ENCODE measurements at places on chromosomes 1 and 21. TPM values are rescaled to one million over a fixed set of nuclear protein-coding genes. Genes with fewer than 3 reads are reported as not detected.
A peak's percentile ranks its signal among the peaks of the same experiment; 100 is the strongest.

- DNase-seq, result no peak
Observed at GRCh38 chr1:198143797-198144196, 13.0 kb upstream of the NEK7 start.

DNA sequence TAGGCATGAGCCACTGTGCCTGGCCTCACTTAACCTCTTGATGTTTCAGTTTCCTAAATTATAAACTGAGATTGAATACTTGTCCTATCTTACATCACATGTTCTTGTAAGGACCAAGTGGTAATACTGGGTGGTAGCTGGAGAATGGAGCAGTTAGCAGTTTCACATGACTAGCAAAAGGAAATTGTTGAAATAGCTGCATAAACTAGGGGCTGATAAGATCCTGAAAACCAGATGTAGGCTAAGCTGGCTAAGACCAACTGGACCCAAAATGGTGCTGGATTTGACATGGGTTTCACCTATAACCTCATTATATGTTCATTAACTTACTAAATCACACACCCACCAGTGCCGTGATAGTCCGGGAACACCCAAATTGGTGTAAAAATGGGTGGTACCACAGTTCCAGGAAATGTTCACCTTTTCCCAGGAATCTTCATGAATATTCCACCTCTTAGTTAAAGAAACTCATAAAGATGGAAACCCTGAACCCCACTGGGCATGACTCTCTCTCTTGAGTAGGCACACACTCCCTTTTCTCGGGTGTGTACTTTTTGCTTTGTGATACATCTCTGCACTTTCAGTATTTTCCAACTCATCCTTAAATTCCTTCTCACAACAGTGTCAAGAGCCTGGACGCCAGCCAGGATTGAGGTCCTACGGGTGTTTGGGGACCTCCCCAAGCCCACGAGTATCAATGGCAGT, at the start of gene PAPPA2:
Gene PAPPA2, plus strand, starts transcription at position 502 of the 705 bp plus-strand sequence. CDS start 93,148 bp downstream, outside the sequence.
- no peak for DNase-seq

DNA sequence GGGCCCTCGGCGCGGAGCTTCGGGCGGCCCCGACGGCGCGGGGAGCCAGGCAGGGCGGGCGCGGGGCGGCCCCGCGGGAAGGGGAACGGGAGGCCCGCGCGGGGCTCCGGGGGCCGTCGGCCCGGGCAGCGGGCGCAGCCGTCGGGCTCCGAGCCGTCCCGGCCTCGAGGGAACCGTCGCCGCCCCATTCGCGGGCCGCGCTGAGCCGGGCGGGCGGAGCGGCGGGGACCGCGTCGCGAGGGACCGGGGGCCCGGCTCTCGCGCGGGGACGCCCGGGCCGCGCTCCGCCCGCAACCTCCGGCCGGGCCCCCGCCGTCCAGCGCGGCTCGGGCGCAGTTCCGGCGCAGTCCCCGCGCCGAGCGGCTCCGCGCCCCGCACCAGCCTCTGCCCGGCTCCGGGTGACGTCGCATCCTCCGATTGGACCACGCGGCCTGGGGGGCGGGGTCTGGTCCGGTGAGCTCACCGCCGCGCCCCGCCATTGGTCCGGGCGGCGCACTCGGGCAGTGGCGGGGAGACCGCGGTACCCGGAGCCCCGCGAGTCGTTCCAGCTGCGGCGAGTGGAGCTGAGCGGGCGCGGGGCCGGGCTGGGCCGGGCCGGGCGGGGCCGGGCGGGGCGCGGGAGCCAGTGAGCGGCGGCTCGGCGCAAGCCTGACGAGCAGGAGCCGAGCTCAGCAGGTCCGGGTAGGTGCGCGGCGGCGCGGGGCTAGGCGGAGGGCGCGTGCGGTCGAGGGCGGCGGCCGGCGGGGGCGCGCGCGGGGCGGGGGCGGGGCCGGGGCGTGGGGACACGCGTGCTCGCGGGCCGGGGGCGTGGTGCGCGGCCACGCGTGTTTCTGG, 66.7 kb upstream of the VAMP3 start:
- DNase-seq, result peak; percentile 93

Gene CHIA
- not detected for polyA plus RNA-seq

Gene DCST1
- 0.41 TPM for polyA plus RNA-seq

Data from renal pelvis (tissue), 12 donors.